ENCODE measurements at places on chromosomes 6 and 20.

GRCh38 chr6:112432853-112433252 lies 85.7 kb downstream of the RFPL4B start:
- DNase-seq, result peak; percentile 21

GRCh38 chr20:39082622-39083398 lies 120.7 kb downstream of the DHX35 start:
- no peak for DNase-seq

DNA sequence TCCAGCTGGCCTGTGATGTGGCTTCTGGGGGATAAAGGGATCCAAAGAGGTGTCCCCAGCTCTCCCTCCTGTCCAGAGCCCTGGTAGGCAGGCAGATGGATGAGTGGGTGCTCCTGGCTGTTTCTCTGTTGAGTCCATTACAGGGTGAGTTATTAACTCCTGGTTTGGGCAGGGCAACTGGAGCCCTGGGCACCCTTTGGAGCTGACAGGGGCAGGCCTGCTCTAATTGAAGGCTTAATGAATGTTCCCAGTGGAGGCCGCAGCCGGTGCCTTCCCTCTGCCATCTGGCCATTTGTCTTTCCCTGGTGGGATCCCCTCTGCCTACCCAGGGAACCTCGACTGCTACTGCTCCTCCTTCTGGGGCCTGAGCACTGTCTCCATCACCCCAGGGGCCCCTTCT lies 44.7 kb upstream of the MLN start:
- DNase-seq, result no peak

DNA sequence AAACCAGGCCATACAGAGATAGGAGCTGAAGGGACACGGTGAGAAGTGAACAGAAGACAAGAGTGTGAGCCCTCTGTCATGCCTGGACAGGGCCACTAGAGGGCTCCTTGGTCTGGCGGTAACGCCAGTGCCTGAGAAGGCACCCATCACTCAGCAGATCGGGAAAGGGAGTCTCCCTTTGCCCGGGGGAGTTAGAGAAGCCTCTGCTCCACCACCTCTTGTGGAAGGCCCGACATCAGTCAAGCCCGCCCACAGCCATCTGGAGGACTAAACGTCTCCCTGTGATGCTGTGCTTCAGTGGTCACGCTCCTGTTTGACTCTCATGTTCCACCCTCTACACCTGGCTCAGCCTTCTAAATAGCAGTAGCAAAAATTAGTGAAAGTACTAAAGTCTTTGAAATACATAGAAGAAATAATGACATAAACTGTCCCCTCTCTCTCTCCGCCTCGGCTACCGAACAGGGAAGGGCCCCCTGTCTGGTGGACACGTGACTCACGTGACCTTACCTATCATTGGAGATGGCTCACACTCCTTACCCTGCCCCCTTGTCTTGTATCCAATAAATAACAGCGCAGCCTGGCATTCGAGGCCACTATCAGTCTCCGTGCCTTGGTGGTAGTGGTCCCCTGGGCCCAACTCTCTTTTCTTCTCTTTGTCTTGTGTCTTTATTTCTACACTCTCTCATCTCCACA lies 66.7 kb downstream of the RPP21 start:
- peak; percentile 36 for DNase-seq

- DNase-seq, result no peak
Observed at GRCh38 chr6:107246972-107247615, 131.8 kb upstream of the BEND3 start.

- DNase-seq, result no peak
Observed at GRCh38 chr20:40433341-40433861, 255.6 kb downstream of the MAFB start.

DNA sequence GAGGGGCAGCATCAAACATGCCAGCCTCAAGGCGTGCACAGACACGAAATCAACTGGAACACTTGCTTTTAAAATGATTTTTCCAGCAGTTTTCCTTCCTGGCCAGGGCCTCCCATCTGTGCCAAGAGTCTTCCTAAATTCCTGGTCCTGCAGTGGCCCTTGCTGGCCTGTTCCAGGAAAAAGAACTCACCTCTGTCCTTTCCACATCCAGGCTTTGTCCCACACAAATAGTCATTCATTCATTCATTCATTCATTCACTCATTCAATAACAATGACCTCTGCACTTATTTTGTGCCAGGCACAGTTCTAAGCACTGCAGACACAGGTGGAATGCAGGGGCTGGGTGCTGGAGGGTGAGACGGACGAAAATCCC lies 89.0 kb upstream of the CCDC167 start:
- no peak for DNase-seq

DNA sequence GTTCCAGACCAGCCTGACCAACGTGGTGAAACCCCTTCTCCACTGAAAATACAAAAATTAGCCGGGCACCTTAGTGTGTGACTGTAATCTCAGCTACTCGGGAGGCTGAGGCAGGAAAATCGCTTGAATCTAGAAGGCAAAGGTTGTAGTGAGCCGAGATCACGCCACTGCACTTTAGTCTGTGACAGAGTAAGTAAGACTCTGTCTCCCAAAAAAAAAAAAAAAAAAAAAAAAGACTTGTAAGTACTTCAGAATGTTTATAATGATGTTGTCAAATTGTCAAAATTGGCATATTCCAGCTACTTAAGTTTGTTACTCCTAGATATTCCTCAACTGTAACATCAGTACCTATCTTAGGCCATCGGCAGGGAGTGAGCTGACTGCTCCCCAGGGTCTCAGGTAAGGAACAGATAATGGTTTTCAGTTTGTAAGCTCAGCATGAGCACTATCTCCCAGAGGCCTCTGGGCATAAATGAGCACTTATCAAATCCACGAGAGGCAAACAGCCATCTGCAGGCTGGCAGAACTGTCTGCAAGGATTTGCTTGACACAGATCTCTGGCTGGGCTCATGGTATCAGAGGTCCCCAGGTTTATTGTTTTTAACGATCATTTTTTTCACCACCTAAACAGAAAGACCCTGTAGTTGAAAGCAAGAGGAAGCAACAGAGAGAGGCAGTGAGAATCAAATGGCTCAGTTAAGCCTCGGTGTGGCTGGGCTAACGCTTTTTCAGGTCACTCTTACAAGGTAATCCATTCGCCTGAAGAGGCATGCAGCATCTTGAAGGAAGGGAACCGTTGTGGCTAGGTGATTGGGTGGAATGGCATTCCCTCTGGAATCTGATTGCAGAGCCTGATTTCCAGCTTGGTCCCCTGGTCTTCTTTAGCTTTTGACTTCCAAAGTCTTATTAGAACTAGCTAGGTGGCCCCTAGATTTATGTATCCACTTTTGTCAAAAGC lies 115.9 kb downstream of the LY86 start:
- no peak for DNase-seq

GRCh38 chr20:42752620-42753019 lies 437.1 kb downstream of the PTPRT start:
- no peak for DNase-seq

DNA sequence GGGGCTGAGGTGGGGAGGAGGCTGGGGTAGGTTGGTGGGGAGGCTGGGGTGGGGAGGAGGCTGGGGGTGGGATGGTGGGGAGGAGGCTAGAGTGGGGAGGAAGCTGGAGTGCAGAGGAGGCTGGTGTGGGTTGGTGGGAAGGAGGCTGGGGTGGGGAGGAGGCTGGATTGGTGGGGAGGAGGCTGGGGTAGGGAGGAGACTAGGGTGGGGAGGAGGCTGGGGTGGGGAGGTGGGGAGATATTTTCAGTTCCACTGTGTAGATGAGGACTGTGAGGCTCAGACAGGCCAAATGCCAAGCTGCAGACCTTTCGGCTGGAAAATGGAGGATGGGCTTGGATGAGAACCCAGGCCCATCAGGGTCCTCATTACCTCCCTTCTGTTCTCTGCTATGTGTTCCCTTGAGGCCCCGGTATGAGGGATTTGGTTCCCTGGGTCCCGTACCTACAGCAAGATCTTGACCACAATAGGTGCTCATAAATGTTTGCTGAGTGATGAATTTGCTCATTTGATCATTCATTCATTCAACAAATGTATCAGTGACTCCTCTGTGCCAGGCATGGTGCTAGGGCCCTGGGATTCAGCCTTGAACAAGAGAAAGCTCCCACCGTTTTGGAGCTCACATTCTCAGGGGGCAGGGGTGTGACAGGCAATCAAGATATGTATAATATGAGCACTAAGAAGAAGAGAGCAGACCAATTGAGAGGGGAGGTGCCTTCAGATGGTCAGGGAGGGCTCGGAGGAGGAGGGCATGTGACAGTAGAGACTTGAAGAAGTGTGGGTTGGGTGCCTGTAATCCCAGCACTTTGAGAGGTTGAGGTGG lies 36.1 kb upstream of the NOL4L start:
- DNase-seq, result no peak

GRCh38 chr6:160408528-160408927 lies 60.4 kb downstream of the SLC22A3 start:
- no peak for DNase-seq

GRCh38 chr6:31525932-31526591 lies 2.7 kb upstream of the MCCD1 start:
- DNase-seq, result peak; percentile 57

GRCh38 chr6:84522135-84522549 lies 242.3 kb downstream of the TBX18 start:
- peak; percentile 69 for DNase-seq

- DNase-seq, result no peak
Observed at GRCh38 chr6:33950472-33950881, 146.7 kb upstream of the MLN start.

- peak; percentile 9 for DNase-seq
Observed at GRCh38 chr6:157273756-157274470, 49.4 kb downstream of the TMEM242 start.

DNA sequence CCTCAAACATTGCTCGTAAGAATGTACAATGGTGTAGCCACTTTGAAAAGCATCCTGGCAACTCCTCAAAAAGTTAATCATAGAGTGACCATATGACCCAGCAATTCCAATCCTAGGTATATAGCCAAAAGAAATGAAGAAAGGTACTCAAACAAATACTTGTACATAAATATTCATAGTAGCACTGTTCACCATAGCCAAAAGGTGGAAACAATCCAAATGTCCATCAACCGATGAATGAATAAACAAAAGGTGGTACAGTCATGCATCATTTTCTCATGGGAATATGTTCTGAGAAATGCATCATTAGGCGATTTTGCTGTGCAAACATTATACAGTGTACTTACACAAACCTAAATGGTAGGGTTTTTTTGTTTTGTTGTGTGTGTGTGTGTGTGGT lies 74.4 kb upstream of the TBC1D7 start:
- no peak for DNase-seq

DNA sequence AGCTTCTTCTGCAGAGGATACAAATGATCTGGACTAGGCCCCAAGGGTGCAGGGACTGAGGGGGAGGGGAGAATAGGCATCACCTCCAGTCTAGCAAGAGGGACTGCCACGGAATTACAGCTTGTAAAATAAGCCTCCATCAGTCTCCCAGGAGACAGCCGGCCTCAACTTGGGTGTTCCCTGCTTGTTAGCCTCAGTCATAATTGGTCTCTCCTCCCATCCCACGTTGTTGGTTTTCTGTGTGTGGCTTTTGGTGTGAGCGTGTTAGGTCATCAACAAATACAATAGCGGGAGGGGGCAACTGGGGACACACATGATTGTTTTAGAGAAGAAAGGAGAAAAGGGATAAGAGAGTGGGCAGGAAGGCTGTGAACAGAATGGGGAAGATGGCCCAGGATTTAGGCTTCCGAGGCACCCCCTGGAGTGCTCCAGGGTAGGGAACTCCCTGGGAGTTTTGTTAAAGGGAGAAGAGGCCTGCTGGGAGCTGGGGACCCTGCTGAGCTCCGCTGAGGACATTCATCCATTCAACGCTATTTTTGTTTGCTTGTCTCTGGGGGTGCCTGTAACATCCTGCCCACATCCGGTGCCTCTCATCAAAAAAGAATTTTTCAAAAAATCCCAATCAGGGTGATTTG lies 9.2 kb downstream of the FOXA2 start:
- no peak for DNase-seq

- DNase-seq, result peak; percentile 32
Observed at GRCh38 chr20:49345524-49345923, 67.7 kb upstream of the ZNFX1 start.

GRCh38 chr6:129209355-129209754 lies 326.4 kb downstream of the LAMA2 start:
- DNase-seq, result peak; percentile 18

DNA sequence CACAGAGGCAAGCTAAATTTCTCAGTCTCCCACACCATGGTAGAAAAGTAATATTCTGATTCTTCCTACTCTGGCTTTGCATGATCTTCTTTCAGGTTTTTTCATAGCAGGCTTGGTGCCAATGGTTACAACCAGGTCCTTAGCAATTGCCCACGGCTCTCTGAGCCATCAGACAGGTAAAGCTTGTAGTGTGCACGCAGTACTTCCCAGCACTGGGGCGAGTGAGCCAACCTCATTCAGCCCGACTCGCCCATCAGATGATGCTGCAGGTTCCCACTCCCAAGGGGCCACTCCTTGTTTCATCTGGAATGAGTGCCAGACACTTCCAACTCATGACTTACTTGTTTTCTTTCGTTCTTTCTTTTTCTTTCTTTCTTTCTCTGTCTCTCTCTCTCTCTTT lies 78.3 kb downstream of the PERP start:
- no peak for DNase-seq

DNA sequence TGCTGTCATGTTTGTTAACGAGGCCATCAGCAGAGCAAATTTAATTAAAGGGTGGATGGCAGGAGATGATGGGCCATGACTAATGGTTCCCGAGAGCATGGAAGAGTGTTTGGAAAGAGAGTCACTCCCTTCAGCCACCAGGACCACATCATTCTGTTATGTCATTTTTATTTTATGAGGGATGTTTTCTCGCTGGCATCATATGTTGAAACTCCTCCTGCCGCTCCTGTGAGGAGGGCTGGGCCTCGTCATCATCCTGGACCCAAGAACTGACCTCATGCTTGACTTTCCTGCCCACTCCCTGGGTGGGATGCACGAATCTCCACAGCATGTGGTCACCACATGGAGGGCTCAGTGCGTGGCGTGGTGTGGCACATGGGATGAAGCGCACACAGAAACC lies 86.4 kb upstream of the FRMD1 start:
- DNase-seq, result no peak

GRCh38 chr6:140285471-140285870 lies 911.0 kb upstream of the CITED2 start:
- DNase-seq, result no peak

GRCh38 chr6:163356324-163356723 lies 58.2 kb upstream of the QKI start:
- DNase-seq, result peak; percentile 71

- peak; percentile 10 for DNase-seq
Observed at GRCh38 chr6:74932232-74932888, 273.5 kb downstream of the COL12A1 start.

DNA sequence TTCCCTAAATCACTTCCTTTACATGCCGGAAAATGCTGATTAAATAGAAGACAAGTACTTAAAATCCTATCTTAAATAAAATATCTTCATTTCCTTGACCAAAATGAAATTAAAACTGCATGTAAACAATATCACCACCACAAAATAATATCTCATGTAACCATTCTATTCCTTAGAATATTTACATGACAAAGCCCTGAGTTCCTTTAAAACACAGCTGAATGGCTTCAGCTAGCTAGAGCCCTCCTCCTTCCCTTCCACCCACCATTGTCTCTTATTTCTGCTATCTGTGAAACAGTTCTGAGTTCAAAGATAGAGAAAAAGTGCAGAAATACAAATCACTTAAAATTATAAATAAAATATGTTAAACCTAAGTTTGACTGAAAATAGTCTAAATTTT lies 103.1 kb downstream of the HIVEP2 start:
- no peak for DNase-seq

GRCh38 chr6:81751388-81752083 lies 945 bp downstream of the TENT5A start:
- peak; percentile 38 for DNase-seq

- DNase-seq, result peak; percentile 32
Observed at GRCh38 chr20:37821696-37822095, 81.2 kb upstream of the VSTM2L start.

- no peak for DNase-seq
Observed at GRCh38 chr6:34559651-34560365, 3.7 kb upstream of the SPDEF start.
